ENCODE measurements at places on chromosomes 11 and 22.

DNA sequence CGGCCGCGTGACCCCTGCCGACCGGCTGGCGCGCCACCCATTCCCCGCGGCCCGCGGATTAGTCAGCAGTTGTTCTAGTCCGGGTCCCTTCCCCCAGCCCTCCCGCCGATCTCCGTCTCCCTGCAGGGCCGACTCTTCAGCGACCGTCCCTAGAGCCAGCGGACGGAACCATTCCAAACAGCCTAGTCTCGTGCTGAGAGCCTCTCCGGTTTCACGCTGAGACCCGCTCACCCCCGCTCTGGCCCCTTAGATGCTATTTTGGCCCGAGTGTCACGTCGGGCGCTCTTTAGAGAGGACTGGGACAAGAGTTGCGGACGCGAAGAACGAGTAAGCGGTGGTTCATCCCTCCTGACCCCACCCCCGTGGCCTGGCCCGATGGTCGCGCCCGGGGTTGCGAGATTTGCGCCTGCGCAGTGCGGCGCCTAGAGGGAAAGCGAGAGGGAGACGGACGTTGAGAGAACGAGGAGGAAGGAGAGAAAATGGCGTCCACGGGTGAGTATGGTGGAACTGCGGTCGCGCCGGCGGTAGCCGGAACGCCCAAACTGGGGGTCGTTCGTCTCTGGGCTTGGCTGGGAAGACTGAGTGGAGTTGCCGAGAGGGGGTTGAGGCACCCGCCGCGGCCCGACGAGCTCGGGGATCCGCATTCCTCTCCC, at the start of the genes EWSR1 and RHBDD3:
Gene EWSR1 (plus strand): TSS at position 411 of the 653 bp plus-strand sequence. CDS start 69 bp downstream, at position 480.
Gene RHBDD3 (minus strand): TSS at position 124 of the 653 bp plus-strand sequence. CDS start 2,355 bp downstream, outside the sequence.
- peak; percentile 94 for DNase-seq

- no peak for DNase-seq
Measured at GRCh38 chr11:71971680-71972079, 27.0 kb upstream of the IL18BP start.

- no peak for DNase-seq
Measured at GRCh38 chr22:29821291-29822016, 16.6 kb downstream of the ASCC2 start.

DNA sequence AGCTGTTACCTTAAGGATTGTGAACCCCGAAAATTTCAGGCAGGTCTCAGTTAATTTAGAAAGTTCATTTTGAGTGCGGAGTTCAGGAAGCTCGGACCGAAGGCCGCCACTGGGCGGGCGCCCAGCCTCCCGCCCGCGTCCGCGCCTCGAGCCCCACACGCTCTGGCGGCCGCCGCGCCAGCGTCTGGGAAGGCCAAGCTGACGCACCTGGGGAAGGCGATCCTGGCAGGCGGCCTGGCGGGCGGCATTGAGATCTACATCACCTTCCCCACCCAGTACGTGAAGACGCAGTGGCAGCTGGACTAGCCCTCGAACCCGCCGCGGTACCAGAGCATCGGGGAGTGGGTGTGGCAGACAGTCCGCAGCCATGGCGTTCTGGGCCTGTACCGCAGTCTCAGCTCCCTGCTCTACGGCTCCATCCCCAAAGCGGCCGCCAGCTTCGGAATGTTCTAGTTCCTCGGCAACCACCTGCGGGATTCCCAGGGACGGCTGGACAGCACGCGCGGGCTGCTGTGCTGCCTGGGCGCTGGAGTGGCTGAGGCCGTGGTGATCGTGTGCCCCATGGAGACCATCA, 79.5 kb downstream of the CCDC83 start:
- DNase-seq: no peak

GRCh38 chr11:5665746-5666401, 19.0 kb downstream of the TRIM5 start:
- no peak for DNase-seq

DNA sequence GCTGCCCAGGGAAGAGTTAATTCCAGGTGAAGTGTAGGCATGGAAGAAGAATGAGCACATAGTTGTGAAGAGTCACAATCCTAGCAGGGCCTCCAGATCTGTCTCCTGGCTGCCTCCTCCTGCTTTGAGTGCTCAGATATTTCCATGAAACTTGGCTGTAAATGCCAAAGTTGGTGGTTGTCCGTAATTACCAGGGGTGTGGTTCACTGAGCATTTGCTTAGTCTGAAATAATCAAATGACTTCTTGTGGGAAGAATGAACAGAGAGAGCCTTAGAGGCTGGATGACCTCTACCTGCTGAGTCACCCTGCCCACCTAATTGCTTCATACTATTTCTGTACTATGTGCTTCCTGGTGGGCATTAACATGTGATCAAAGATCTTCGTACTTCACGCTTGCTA, 50.9 kb downstream of the APIP start:
- no peak for DNase-seq

GRCh38 chr11:133531458-133531857, 843 bp downstream of the OPCML start:
- no peak for DNase-seq

- peak; percentile 86 for DNase-seq
Measured at GRCh38 chr22:46367707-46368191, 32.2 kb downstream of the TRMU start.

DNA sequence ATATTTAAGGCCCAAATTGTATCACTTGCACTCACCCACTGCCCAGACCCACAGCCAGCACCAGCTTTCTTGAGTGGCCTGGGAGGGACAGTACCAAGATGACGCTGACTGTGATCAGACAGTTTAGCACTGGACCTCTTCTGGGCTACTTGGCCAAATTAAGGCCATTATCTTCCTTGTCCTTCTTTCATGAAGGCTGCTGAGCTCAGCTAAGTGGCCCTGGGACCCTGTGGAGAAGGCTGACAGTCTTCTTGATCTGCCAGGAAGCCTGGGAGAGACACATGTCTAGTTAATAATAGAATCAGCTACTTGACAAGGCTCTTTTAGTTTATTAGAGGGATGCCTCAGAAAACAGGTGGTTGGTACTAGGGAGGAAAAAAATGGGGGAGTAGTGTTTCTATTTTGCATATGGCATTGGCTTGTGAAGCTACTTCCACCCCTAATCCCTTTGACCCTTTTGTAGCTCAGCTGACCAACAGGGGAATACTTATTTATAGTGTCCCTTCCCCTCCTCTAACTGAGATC, 127.9 kb upstream of the NTM start:
- no peak for DNase-seq

- DNase-seq: no peak
Measured at GRCh38 chr11:31643857-31644256, 134.3 kb downstream of the ELP4 start.

- DNase-seq: no peak
Measured at GRCh38 chr22:24140357-24140756, 40.9 kb upstream of the SUSD2 start.

DNA sequence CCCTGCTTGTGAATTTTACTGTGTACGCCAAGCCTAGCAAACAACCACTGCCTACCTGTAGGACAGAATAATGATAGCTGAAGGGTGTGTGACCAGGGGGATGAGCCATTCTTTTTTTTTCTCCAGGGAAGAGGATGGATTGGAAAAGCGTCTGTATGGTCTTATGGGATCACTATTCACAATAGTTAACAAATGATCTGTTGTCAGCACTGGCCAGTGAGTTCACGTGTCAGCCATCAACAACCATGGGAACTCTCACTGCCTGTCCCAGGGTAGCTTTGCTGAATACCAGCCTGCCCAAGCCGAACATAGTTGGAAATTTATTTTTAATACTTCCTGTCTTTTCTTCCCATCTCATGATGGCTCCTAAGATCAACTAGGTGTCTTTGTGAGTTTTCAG, 170.2 kb downstream of the ST3GAL4 start:
- DNase-seq: no peak

GRCh38 chr11:128036556-128037093, 550.7 kb downstream of the ETS1 start:
- DNase-seq: no peak

- peak; percentile 42 for DNase-seq
Measured at GRCh38 chr22:35231585-35232084, 25.7 kb upstream of the HMGXB4 start.

DNA sequence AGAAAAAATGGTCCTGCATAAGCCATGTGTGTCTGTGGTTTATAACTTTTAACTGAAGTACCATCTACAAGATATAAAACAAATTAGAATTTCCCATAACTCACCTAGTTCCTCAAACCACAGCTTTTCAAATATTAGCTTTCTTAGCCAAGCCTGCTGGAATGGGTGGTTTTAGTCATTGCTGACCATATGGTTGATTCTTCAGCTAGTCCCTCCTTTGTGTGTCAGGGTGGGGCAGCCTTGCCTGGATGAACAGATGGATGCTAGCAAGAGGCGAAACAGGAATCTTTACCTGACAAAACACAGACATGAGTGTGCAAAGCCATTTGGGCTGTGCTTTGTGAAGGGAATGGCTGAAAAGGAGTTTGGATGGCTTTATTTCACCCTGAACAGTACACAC, 6.9 kb upstream of the B3GNT6 start:
- no peak for DNase-seq

DNA sequence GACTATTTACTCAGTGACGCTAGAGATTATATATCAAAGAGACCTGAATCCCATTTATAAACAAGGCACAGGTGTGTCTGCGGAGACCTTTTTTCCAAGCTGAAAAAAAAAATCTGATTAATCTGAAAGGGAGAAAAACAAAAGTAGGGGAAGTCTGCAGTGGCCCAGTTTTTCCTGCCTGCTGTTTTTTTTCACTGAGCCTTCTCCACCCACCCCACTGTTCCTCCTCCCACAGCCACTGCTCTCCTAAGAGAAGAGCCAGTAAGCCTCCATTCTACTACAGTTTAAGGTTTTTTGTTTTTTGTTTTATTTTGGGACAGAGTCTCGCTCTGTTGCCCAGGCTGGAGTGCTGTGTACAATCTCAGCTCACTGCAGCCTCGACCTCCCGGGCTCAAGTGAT, 18.4 kb downstream of the ARFGAP2 start:
- no peak for DNase-seq

- no peak for DNase-seq
Measured at GRCh38 chr11:13721760-13722159, 53.3 kb downstream of the FAR1 start.

DNA sequence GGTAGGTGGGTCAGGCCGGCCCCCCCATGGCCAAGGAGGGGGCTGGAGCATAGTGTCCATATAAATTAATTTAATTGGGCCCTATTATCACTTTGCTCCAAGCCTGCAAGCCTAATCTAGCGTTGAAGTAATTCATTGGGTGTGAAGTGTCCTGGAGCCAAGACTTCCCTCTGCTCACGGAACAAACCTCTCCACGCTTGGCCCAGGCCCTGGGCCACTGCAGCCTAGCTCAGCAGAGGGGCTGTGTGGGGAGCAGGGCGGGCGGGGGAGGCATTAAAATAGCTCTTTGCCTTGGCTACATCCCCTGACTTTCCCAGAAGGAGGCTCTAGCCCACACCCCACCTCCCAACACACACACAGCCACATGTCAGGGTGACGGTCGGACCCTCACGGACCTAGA, 73.5 kb downstream of the THAP12 start:
- DNase-seq: no peak

DNA sequence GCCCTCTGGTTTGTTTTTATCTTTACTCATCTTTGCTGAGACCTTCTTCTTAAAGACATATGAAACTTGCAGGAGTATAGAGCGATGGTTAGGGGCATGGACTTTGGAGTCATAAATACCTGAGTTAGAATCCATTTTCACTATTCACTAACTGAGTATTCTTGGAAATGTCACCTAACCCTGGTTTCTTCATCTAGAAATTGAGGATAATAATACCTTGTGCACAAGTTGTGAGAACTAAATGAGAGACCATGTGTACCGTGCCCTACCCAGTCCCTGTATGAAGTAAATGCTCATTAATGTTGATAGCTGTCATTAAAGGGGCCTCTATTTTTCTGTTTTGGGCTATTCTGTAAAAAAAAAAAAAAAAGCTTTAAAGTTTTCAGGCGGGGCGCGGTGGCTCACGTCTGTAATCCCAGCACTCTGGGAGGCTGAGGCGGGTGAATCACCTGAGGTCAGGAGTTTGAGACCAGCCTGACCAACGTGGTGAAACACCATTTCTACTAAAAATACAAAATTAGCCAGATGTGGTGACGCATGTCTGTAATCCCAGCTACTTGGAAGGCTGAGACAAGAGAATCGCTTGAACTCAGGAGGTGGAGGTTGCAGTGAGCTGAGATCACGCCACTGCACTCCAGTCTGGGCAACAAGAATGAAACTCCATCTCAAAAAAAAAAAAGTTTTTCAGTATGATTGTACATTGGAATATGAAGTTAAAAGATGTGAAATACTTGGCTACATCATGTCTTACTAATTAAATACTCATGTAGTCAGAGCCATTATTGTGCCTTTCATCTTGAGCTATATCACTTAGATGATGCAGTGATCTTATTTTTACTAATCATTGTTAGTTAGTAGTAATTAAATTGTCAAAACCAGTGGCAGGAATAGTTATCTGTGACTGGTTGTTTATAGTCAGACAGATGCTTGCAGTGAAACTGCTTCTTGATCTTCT, 95.0 kb downstream of the AMOTL1 start:
- DNase-seq: no peak

DNA sequence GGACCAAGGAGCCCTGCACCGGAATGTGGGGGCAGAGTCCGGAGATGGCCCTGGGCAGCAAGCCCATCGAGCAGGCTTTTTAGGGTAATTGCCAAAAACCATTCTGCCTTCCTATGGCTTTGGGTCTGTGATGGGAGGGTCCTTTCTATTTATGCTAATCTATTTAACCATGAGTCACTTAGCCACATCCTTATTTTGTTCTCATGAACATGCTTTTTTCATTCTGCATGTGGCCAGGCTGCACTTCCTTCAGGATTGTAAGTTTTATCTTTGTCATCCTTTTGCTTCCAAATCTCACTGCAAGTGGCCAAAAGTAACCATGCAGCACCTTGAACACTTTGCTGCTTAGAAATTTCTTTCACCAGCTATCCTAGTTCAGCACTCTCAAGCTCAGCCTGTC, 88.3 kb downstream of the EFCAB6 start:
- DNase-seq: no peak

- DNase-seq: peak; percentile 5
Measured at GRCh38 chr11:61362542-61362875, 335 bp downstream of the TMEM138 start.

GRCh38 chr11:67371189-67371910, 2.0 kb downstream of the CLCF1 start:
- DNase-seq: peak; percentile 68

DNA sequence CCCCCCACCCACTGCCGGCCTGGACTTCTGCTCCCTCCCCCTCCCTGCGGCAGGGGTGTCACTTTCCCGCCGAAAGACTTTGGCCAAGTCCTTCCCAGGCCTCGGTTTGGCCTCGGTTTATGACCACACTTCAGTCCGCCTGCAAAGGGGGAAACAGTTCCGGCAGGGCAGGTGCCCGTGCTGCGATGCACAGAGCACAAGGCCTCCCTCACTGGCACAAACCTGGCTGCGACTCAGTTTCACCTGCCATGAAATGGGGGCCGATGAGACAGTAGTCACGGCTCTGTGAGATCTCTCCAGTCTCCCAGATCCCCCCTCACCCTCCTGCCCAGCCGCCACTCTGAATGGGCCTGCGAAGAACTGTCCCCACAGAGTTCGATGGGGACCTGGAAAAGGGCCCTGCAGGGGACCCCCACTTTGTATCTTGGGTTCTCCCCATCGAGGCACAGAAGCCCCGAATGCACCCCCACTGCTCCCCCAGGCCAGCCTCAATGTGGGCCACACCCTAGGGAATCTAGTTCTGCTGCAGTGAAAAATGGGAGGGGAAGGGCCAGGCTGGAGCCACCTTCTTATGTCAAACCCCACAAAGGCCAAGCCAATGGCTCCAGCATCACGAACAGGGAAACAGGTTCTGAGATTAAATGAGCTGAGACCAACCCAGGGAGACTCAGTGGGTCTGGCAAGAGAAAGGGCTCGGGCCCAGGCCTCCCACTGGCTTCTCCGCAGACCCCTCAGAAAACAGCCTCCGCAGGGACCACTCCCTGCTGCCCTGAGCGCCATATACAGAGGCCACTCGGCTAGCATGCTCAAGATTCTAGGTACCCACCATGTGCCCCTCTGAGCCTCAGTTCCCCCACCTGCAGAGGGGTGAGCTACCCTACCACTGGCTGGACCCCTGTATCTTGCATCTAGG, 29.0 kb downstream of the ARVCF start:
- DNase-seq: no peak

All from CD8-positive, alpha-beta T cell (primary cell).